T-helper 2 cell (primary cell): ENCODE measurements at places on chromosomes 2 and 18.

DNA sequence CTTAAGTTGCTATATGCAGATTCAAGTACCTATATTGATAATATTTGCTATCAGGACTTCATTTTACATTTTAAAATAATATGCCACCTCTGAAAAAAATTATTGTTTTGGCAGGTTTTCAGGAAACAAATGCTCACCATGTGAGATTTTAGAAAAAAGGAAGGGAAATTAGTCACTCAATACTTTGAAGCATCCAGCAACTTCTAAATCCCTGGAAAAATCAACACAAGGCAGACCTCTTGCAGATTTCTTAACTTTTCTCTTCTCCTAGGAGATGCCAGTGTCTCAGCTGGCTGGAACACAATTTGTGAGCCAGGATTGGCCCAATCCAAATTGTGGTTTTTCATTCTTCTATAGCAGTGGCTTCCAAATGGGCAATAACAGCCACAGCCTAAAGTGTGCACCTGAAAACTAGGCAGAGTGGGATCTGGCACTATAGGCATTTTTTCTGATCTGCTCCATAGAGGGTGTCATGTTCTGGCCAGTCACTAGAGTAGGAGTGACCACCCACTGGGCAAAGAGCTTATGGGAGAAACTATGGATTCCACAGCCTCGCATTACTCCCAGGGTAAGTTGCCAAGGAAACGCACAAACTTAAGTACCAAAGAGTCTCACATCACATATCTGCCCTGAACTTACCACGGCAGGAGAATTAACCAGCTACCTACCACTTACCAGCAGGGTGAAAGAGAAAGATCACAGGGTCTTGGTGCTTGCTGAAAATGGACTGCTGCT, 28.1 kb upstream of the THOC1 start:
- no peak for DNase-seq

GRCh38 chr2:216927163-216927562, 67.3 kb upstream of the TNP1 start:
- DNase-seq, result no peak

DNA sequence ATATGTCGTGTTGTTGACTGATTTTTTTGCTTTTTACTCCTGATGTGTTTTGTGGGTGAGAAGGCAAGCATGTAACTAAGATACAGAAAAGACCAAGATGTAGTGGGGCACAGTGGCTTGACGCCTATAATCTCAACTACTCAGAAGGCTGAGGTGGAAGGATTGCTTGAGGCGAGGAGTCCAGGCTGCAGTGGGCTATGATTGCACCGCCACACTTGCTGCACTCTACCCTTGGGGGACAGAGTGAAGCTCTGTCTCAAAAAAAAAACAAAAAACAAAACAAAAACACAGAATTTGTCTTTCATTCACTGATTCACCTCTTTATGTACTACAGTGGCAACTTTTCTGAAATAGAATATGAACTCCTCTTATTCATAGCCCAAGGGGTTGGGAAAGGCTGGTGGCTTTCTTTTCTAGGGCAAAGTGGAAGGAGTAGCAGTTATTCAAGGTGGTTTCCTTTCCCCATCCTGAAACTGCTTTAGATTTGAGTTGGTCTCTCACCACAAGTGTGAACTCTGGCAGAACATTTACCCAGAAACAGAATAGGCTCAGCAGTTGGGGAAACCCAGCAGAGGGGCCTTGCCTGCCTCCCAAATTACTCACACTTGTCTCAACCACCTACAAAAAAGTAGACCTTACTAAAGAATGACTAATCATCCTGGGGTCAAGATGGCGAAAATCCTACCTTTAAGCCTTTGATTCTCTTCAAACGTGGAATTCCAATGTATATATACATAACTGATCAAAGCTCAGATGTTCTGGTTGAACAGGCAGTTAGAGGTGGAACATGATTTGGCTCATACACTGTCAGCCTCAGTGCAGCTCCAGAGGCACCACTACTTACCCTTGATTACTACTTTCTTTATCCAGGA, 6.5 kb downstream of the TANK start:
- DNase-seq, result no peak

DNA sequence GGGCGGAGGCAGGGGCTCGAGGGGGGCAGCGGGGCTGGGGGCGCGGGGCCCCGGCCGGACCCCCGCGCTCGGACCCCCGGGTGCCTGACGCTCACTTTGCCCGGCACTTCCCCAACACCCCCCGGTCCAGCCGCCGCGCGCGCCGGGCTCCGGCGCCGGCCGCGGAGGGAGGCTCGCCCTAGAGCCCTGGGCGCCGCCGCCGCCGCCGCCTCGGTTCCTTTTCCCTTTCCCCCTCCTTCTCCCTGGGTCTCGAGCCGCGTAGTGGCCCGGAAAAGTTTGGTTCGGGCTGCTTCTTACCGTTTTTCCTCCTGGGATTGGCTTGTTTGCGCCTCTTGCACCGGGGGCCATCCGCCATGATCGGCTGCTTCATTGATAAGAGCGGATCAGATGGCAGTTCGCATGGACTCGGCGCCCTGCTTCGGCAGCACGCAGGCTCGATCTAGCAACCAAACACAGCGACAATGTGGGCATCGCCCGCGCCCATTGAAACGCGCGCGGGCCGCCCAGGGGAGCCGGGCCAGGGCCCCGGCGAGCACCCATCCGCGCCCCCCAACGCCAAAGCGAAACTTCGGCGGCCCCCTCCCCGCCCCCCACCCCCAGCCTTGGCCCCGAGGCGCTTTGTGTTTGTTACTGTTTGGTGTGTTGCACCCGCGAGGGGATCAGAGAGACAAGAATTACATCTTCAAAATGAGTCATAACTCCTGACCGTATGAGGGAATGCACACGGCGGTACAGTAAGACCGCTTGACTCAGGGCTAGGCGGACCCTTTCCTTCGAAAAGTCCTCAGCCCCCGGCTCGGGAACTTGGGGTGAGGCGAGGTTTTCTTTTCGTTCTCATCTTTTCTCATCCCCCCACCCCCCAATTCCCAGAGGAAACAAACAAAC, 2.7 kb downstream of the ZEB2 start:
- peak; percentile 27 for DNase-seq

GRCh38 chr2:136402281-136402680, 284.3 kb upstream of the CXCR4 start:
- DNase-seq, result no peak

DNA sequence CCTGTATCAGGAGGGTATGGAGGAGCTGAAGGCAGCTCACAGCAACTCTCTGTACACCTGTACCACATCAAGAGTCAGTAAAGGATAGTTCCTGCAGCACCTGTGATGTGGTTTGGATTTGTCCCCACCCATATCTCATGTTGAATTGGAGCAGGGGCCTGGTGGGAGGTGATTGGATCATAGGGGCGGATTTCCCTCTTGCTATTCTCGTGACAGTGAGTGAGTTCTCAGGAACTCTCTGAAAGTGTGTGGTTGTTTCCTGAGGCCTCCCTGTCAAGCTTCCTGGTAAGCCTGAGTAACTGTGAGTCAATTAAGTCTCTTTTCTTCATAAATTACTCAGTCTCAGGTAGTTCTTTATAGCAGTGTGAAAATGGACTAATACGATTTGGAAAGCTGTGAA, 28.9 kb downstream of the OSBPL1A start:
- no peak for DNase-seq

DNA sequence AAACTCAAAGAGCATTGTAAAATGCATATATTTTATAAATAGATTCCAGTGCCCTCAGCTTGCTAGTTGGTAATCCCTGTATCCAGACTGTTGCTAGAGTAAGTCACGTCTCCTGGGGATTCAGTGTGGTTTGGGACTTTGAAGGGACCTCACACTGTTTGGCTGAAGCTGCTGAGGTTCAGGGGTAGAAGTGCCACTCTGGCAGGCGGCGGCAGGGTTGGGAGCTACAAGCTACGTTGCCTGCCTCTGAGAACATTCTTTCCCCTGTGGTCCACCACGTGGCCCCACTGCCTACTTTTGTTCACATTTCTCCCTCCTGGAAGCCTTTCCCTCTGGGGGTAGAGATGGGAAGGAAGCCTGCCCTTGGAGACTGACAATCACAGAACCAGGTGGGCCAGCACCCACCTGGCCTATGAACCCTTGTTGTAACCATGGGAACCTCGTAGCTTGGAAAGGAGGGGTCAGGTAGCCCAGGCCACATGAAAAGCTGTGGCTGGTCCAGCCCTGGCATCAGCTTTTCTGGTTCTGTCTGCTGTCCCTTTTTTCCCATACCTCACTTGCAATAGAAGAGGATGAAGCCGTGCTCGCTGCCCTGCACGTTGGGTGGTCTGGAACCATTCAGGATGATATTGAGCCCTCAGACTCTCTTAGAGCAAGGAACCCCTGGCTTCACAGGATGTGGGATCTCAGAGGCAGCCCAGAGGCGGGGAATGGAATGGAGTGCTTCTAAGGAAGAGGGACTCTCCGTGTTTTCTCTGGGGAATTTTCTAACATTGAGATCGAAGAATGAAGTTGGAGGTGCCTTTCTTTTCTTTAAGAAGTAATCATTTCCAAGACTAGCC, 2.9 kb downstream of the RNF144A start:
- DNase-seq, result no peak

- no peak for DNase-seq
These were observed 221.2 kb downstream of the IRS1 start for GRCh38 chr2:226578373-226578772.

- no peak for DNase-seq
These were observed 178.0 kb upstream of the HS6ST1 start for GRCh38 chr2:128496700-128497099.

- DNase-seq, result no peak
These were observed 10.7 kb downstream of the RPL31 start for GRCh38 chr2:101012706-101013181.

DNA sequence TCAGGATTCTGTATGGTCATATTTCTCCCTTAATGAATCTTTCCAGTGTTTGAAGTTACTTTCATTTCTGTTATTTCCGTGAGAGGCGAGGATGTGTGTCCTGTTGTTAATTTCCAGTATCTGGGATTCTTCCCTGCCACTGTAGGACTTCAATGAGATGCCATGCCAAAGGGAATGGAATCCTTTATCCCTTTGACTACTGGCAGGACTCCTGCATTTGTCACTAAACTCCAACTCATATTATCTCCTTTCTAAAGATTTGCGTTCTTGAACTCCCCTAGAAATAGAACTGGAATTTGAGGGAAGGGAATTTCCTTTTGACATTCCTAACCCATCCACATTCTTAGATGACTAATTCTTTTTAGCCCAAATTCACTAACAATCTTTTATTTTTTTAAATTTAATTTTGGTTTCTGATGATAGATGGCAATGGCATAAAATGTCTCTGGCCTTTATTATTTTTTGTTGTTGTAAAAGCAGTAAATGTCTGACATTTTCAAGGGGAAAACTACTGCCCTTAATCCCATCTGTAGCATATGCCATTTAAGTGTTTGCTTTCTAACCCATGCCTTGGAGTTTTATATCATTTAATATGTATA, 87.8 kb upstream of the EML6 start:
- no peak for DNase-seq

GRCh38 chr2:206316141-206316540, 41.7 kb downstream of the ZDBF2 start:
- DNase-seq, result no peak

DNA sequence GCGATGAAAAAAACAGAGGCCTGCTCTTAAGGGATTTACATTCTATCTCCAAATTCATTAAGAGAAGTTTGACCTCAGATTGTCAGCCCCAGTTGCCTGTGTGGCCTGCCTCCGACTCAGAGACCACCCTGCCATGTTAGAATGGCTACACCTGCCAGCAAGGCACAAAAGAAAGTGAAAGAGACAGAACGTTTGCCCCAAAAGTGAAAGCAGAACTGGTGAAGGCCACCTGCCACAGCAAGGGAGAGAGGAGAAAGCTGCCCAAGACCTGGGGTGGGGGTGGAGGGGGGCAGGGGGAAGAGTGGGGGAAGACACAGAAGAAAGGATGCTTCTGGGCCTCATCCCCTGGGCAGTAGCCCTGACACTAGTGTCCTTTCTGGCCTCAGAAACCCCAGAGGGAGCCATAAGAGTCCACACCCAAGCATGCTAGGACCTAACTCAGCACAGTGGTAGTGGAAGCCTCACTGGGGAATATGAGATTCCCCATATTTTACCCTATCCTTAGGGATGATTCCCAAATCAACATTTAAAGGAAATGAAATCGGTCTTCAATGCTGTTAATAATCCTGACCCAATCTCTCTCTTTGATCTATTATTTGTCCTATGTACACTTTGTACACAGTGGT, 389.7 kb downstream of the TXNL1 start:
- no peak for DNase-seq

DNA sequence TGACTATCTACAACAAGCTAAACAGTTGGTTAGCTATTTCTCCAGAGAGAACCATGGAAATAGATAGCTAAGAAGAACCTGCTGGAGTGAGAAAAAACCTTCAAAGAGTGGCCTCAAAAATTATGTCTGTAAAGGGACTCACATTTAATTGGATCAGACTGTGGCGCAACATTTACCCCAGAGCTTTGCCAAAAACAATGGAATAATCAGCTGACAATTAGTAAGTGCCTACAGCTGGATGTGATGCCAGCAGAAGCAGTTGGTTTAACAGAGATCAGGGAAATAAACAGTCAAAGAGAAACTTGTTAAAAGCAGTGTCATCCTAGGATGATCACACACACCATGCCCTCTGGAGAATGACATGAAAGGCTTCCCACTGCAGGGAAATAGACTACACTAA, 310.7 kb downstream of the CLIP4 start:
- DNase-seq, result no peak

GRCh38 chr18:13570856-13571495, 155.4 kb downstream of the FAM210A start:
- no peak for DNase-seq

GRCh38 chr2:159163930-159164329, 122.6 kb downstream of the WDSUB1 start:
- no peak for DNase-seq
